ENCODE measurements at places on chromosomes 13 and 19. TPM values are rescaled to one million over a fixed set of nuclear protein-coding genes. Genes with fewer than 3 reads are reported as not detected.

Gene RB1
- 22.9 TPM for polyA plus RNA-seq

Gene PROZ
- not detected for polyA plus RNA-seq

Gene GAPDHS
- polyA plus RNA-seq, result not detected

Gene IQCN
- polyA plus RNA-seq, result 0.82 TPM

Gene FFAR2
- not detected for polyA plus RNA-seq

Gene TUBB4A
- polyA plus RNA-seq, result not detected

- no peak for DNase-seq
Observed at GRCh38 chr13:51660813-51661212, 76.6 kb downstream of the WDFY2 start.

GRCh38 chr19:42254089-42254849 is 659 bp downstream of the ERF start:
- no peak for DNase-seq

- no peak for DNase-seq
Observed at GRCh38 chr19:10808937-10809649, 26.9 kb downstream of the TMED1 start.

GRCh38 chr19:6417713-6418561 is 6.7 kb downstream of the KHSRP start:
- no peak for DNase-seq

GRCh38 chr13:50152655-50153309 is 137.5 kb downstream of the KCNRG start:
- DNase-seq, result no peak

DNA sequence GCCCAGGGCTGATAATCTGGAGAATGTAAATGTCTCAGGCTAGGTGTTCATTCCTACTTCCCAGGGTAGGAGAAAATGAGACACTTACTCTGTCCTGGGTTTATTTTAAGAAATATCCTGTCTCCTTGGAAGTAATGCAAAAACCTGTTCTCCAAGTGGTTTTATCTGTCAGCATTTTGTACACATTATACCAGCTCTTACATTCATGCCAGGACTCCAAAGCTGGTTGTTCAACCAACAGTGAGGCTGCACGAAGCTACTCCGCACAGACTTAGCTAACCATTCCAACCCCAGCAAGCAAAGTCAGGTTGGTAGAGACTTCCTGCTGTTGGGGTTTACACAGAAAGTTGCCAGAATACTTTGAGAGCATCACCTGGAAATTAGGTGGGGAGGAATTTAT is 55.6 kb downstream of the SLC7A1 start:
- DNase-seq, result no peak

GRCh38 chr19:58450856-58451357 is 515 bp upstream of the ZNF324B start:
- DNase-seq, result no peak

GRCh38 chr19:33226550-33227241 is 1.0 kb upstream of the SLC7A10 start:
- no peak for DNase-seq

- no peak for DNase-seq
Observed at GRCh38 chr19:44767295-44768180, 10.2 kb upstream of the CBLC start.

- no peak for DNase-seq
Observed at GRCh38 chr13:60229708-60230272, 66.1 kb upstream of the DIAPH3 start.

- DNase-seq, result no peak
Observed at GRCh38 chr19:5645409-5645808, 22.5 kb downstream of the SAFB start.

DNA sequence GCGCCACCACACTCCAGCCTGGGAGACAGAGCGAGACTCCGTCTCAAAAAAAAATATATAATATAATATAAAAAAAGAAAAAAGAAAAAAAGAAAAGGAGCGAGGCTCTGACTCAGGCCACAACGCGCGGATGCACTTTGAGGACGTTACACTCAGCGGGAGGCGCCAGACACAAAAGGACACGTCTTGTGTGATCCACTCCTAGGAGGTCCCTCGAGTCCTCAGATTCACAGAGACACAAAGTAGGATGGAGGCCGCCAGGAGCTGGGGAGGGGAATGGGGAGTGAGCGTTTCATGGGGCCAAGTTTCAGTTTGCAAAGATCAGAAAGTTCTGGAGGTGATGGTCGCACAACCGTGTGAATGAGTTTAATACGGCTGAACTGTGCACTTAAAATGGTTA is 8.5 kb upstream of the ABHD17A start:
- no peak for DNase-seq

GRCh38 chr19:51524666-51525264 is 6.7 kb downstream of the SIGLEC6 start:
- DNase-seq, result no peak

- no peak for DNase-seq
Observed at GRCh38 chr19:2618611-2619010, 83.9 kb downstream of the GNG7 start.

- no peak for DNase-seq
Observed at GRCh38 chr19:21688464-21688863, 78.9 kb downstream of the ZNF100 start.

Data from BJ (cell line).